ENCODE measurements at places on chromosomes 6 and 20.

DNA sequence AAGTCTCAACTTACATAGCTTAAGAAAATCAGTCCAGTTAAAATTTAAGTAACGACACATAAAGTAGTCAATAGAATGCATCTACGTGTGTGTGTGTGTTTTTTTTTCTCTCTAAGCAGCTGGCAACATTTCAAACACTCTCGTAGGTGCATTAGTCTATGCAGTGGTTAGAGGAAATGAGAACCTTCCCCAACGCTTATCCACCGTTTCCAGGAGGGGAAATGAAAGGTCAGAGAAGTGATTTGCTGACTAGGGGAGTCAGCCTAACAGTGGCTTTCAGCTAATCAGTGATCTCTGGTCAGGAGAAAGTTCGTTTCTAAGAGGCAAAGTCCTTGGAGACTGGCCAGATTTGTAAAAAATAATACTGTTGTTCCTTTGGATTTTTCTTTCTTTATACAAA lies 806.6 kb downstream of the C6orf118 start:
- DNase-seq = no peak

DNA sequence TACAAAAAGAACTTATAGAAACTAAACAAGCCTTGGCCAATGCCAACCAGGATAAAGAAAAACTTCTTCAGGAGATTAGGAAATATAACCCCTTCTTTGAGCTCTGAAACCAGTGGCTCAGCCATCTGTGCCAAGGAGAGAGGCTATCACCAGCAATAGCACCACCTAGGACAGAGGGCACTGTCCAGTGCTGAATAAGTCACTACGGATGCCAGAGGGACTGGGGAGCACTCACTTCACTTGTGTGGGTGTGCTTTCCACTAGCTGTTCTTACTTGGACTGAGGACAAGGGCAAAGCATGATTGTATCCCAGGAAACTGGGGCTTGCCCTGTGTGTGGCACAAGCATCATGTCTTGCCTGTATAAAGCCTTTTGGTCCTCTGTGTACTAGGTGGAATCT lies 15.5 kb downstream of the TAF11 start:
- DNase-seq = no peak

DNA sequence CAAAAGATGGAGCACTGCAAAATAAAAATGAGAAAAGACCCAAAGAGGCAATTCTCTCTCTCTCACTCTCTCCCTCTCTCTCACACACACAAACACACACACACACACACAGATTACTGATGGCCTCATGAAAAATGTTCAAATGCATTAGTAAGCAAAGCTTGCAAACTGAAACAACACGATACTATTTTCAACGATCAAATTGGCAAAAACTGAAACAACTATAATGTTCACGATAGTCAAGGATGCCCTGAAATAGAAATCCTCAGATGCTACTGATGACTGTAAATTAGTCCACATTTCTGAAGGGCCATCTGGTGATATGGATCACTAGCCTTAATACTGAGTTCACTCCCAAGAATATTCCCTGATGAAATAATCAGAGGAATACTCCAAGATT lies 100.8 kb downstream of the TRERF1 start:
- DNase-seq = no peak

DNA sequence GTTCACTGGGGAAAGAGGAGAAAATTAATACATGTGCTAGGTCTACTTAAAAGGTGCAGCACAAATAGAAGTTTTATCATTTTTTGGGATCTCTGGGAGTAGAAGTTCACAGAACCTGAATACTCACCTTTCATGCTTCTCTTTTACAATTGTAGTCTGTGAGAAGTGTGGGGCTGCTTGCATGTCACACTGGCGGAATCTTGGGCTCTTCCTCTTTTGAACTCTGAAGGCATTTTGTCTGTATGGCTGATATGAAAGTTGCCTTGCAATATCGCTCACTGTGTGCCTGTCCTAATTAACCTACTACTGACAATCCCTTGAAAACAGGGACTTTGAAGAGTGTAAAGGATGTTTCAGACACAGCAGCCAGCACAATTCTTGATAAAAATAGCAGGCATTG lies 65.9 kb upstream of the CLDN20 start:
- no peak for DNase-seq

GRCh38 chr20:7214081-7214740 lies 446.7 kb downstream of the BMP2 start:
- DNase-seq = no peak

- DNase-seq = peak; percentile 32
These were observed at the start of gene CD109 for GRCh38 chr6:73695619-73696421. TSS of gene CD109 (plus strand) at chr6:73696203. CDS start at chr6:73696216, 13 bp downstream.

DNA sequence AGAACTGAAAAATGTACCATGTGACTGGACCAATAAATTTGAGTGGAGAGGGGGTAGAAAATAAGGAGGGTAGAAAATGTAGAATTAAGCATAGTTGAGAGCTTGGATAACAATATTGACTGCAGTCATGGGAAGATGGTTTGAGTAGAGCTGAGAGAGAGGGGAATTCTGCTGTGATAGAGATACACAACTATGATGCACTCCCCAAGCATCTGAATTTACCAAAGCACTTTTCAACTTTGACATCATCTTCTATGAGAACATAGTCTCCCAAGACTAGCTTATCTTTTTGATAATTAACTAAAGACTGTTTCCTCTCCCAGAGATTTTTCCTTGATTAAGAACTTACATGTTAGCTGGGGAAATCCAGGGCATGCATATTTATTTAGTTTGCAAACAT lies 103.1 kb downstream of the TNFRSF21 start:
- DNase-seq = no peak

DNA sequence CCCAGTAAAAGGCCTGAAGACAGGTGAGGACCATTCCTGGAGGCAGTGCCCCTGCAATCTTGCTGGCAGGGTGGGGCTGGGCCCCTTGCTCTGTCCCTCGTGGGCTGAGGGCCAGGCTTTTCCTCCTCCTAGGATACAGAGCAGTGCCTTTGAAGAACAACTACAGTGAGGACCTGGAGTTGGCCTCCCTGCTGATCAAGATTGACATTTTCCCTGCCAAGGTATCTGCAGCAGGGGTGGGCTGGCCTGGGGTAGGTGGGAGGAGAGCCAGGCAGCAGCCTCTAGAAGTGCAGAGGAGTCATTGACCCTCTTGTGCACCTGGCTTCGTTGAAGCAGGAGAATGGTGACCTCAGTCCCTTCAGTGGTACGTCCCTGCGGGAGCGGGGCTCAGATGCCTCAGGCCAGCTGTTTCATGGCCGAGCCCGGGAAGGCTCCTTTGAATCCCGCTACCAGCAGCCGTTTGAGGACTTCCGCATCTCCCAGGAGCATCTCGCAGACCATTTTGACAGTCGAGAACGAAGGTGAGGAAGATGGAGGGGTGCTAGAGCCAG lies 36.5 kb downstream of the PLCG1 start:
- no peak for DNase-seq

DNA sequence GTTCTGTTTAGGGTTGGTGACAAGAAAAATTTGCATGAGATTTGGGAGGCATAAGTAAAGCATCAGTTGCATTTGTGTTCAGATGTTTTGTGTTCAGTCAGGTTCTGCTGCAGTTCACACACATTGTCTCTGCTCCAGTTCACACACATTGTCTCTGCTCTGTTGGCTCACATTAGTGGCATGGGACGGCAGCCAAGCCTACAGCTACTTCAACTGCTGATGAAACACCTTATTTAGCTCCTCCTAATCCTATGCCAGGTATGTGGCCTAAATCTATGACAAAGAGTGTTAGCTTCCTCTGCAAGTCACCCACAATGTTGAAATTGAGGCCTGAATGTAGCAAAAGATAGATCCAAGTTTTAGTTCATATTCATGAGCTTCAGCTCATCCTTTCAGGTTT lies 278.1 kb upstream of the SYNCRIP start:
- no peak for DNase-seq

DNA sequence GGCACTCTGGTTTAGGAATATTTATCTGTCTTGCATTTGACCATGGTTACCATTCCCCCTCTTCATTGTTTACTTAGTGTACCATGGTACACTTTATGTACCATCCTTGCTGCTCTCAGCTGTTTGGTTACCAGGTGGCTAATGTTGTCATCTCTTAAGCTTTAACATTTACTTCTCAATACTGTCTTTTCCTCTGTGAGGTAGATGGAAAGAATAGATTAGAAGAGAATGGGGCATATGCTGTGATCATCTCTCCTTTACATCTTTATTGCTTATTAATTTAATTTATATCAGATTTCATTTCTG lies 109.2 kb downstream of the NCOA3 start:
- no peak for DNase-seq

- no peak for DNase-seq
These were observed 34.8 kb downstream of the NR2E1 start for GRCh38 chr6:108200631-108201030.

GRCh38 chr6:48615041-48615440 lies 504.0 kb upstream of the PTCHD4 start:
- peak; percentile 3 for DNase-seq

DNA sequence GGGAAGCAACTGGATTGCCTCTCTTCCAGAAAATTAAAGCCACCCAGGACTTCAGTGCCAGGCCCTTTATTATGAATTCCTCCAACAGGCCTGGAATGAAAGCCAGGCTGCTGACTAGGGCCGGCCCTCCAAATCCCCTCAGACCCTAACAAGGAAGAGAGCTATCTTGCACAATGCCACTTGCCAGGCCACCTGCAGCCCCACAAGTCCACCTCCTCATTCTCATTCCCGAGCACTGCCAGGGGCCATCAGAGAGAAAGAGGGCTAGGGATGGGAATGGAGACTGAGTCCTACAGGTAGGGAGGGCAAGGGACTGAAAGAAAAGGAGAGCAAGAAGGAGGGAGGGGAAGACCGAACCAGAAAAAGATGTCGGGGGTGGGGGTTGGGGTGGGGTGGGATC lies 86.5 kb downstream of the MRPL14 start:
- no peak for DNase-seq

GRCh38 chr6:47278545-47278944 lies 31.2 kb downstream of the TNFRSF21 start:
- peak; percentile 34 for DNase-seq

- no peak for DNase-seq
These were observed 109.2 kb downstream of the ARID1B start for GRCh38 chr6:156886409-156886808.

GRCh38 chr20:16580620-16581019 lies 7.4 kb upstream of the KIF16B start:
- no peak for DNase-seq

GRCh38 chr6:120198033-120198432 lies 848.5 kb upstream of the MAN1A1 start:
- no peak for DNase-seq

DNA sequence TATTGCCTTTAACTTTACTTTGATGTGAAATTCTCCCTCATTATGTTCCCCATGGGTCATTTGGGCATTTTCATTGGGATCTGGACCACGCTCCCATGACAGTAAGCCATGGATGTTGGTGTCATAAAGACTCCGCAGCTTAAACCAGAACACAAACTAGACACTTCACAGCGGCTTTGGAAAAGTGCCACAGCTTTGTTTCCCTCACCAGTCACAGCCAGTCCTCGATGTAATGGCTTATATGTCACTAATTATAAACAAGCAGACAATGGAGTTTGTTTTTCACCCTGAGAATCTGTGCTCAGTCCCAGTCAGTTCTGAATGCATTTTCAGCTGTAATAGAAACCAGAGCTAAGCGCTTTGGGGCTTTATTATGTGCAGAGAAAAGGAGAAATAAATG lies 23.2 kb upstream of the DAAM2 start:
- DNase-seq = no peak

DNA sequence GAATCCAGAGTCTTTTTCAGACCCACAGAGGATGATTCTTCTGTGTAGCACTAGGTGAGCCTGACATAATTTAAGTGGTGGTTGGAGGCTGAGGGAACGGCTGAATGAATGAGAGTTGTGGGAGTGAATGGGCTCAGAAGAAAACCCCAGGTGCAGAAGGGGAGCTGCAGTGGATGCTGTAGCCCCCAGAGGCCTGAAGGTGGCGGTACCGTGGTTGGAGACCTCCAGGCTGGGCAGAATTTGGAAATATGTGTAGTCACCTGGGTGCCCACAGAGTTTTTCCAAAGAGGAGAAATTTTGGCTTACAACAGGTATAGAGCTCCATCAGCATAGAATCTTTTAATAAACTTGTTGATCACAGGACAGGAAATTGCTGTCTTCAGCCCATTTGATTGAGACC lies 6.5 kb upstream of the RAET1G start:
- no peak for DNase-seq
